Gastrocnemius medialis (tissue), 4 donors: ENCODE measurements at places on chromosomes 7 and 10. TPM values are rescaled to one million over a fixed set of nuclear protein-coding genes. Genes with fewer than 3 reads are reported as not detected.

DNA sequence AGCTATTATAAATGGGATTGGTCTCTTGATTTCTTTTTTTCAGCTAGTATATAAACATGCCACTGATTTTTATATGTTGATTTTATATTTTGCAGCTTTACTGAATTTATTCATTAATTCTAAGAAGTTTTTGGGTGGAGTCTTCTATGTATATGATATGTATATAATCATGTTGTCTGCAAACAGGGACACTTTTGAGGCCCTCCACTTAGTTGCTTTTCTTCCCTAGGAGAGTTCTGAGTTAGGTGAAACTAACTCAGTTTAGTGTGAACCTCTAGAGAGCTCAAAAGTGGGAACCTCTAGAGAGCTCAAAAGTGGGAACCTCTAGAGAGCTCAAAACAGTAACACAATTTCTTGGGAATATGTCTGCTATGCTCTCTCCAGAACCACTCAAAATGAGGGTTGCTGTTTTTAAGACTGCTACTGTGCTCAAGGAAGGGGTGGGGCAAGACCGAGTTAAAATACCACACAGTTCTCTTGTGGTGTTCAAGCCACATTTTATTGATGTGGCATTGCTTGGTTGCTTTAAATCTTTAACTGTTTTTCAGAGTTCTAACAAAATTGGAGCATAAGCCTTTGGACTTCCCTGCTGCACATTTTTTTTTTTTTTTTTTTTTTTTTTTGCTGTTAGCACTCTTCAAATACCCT lies 13.2 kb downstream of the CCDC7 start:
- no peak for DNase-seq
- H3K36me3 ChIP-seq: no peaks in the 10 kb centered on the region
- no peaks in the 10 kb centered on the region for H3K27me3 ChIP-seq

Gene FOXI2
- not detected for total RNA-seq

GRCh38 chr7:17146621-17147020 lies 151.8 kb upstream of the AHR start:
- H3K27ac ChIP-seq: no peak overlapping the region
- no peaks in the 10 kb centered on the region for H3K27me3 ChIP-seq
- no peak for DNase-seq
- H3K4me1 ChIP-seq: no peaks in the 10 kb centered on the region

DNA sequence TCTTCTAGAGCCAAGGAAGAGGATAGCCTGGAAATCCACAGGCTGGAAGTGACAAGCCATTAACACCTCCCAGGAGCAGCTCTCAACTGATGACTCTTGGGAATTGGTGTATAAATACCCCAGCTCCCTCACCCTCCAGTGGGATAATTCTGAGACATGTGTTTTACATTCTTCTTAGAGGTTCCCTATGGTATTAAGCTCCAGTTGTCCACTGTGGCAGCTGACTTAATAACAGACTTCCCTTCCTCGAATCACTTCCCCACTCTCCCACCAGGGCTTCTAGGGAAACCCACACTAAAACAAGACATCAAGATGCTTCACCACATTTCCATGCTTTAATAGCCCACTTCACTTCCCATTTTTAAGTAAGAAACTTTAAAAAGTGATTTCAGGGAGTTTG lies 47.2 kb downstream of the FAM107B start:
- no peaks in the 10 kb centered on the region for H3K36me3 ChIP-seq
- H3K4me1 ChIP-seq: no peaks in the 10 kb centered on the region
- no peak overlapping the region for H3K4me3 ChIP-seq
- DNase-seq: no peak
- H3K27ac ChIP-seq: no peak overlapping the region

Gene MMRN2
- total RNA-seq: 14.6 TPM

DNA sequence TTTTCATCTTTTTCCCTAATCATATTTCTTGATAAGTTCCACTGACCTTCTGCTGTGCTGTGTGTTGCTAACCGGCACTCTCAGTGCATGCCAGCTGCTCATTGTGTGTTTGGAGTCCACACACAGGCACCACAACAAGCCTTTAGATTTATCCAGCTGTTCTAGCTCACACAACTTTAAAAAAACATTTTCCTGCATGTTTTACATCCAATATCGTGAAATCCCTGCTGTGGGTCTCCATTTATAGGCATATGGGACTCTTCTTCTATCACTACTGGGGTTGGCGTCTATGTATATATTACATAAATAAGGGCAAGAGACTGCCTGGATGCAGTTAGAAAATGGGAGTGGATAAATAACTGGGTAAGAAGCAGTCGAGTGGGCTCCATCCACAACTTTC lies 183.6 kb upstream of the ADARB2 start:
- H3K27me3 ChIP-seq: no peaks in the 10 kb centered on the region
- DNase-seq: no peak
- H3K4me3 ChIP-seq: no peak overlapping the region
- no peaks in the 10 kb centered on the region for H3K36me3 ChIP-seq

- H3K27ac ChIP-seq: no peak overlapping the region
- DNase-seq: no peak
- H3K4me3 ChIP-seq: no peak overlapping the region
- H3K4me1 ChIP-seq: no peaks in the 10 kb centered on the region
- H3K36me3 ChIP-seq: no peaks in the 10 kb centered on the region
Measured at GRCh38 chr10:51783941-51784340, 84.5 kb upstream of the CSTF2T start.

Gene SRGN
- total RNA-seq: 27.1 TPM

DNA sequence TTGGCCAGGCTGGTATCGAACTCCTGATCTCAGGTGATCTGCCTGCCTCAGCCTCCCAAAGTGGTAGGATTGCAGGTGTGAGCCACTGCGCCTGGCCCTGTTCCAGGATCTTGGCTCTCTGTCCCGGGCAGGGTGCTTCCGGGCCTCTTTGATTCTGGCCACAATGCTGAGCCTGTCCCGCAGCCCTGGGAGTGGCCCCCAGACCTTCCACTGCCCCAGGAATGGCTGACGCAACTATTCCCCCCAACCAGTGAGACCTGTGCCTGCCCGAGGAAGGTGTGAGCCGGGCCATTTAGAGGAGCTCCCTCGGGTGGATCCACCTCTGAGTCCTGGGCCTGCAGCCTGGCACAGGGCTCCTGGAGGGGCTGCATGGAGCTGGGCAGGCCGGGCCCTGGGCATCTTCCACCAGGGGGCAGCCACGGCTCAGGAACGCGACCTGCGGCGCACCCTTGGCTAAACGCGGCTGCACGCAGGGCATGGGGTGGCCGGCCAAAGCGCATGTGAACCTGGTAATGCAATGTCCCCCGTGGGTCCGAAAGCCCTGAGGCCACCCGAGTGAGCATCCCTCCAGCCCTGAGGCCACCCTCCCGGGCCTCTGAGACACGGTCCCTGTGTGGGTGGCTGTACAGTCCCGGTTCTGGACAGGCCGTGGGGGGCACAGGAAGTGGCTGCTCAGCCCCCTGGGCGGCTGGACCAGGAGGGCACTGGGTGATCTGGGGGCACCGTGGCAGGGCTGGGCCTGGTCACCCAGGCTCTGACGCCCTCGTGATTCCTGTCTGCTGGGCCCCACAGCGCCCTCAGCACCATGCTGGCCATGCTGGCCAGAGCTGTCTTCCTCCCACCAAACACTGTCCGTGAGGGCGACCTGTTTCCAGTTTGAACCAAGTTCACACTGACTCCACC lies 24.8 kb downstream of the GRIFIN start:
- H3K4me3 ChIP-seq: peak overlapping the region; percentile 59
- H3K4me1 ChIP-seq: peaks cover 9% of the 10 kb centered on the region
- peak; percentile 32 for DNase-seq
- no peaks in the 10 kb centered on the region for H3K36me3 ChIP-seq
- no peaks in the 10 kb centered on the region for H3K27me3 ChIP-seq
- H3K27ac ChIP-seq: no peak overlapping the region

DNA sequence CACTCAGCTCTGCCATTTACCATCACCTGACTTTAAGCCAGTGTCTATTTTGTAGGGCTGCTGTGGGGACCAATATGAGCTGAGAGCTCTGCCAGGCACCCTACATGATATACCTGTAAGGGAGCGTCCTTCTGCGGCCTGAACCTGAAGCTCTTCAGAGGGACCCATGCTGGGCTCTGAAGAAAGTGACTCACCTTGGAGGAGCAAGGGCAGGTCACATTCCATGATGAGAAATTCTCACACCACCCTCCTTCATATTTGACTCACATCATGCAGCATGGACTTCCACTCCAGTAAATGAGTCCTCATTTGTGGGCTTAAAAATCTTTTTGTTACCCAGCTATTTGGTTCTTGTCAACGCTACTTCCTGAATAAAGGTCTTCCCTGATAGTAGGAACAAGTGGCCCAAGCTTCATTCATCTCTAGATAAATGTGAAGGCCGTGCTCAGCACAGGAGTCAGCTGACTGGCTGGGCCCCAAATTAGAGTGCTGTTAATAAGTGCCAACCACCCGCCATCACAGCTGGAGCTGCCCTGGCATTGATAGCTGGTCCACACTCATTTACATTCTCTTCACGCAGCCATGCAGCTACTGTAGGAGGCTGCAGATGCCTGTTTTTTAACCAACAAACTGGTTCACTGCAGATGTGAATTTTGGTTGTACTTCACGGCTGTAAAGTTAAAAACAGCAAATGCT lies 78.4 kb downstream of the RNF216 start:
- H3K4me3 ChIP-seq: no peak overlapping the region
- no peak for DNase-seq
- peaks cover 15% of the 10 kb centered on the region for H3K36me3 ChIP-seq
- H3K4me1 ChIP-seq: peaks cover 22% of the 10 kb centered on the region
- no peaks in the 10 kb centered on the region for H3K27me3 ChIP-seq

DNA sequence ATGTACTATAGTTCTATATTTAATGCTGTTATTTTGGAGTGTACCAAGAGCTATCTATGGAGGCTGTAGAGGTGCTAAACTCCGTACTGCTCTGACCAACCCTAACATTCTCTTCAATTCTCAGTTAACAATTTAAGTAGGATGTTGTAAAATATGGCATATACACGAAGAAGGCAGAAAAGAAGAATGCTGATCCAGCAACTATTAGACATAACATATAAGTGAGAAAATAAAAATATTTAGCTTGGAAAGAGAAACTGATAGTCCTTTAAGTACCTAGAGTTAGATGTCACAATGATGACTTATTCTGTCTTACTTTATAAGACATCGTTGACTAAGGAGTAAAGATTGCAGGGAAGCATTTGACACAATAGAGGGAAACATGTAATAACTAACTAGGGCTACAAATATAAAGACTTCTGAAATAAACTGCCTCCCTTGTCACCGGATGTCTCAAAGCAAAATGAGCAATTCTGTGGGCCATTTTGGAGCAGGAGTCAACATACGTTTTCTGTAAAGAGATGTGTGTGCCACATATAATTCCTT lies 159.5 kb downstream of the CPEB3 start:
- peaks cover 13% of the 10 kb centered on the region for H3K4me1 ChIP-seq
- DNase-seq: no peak
- H3K4me3 ChIP-seq: no peak overlapping the region
- H3K27me3 ChIP-seq: no peaks in the 10 kb centered on the region
- H3K27ac ChIP-seq: no peak overlapping the region

DNA sequence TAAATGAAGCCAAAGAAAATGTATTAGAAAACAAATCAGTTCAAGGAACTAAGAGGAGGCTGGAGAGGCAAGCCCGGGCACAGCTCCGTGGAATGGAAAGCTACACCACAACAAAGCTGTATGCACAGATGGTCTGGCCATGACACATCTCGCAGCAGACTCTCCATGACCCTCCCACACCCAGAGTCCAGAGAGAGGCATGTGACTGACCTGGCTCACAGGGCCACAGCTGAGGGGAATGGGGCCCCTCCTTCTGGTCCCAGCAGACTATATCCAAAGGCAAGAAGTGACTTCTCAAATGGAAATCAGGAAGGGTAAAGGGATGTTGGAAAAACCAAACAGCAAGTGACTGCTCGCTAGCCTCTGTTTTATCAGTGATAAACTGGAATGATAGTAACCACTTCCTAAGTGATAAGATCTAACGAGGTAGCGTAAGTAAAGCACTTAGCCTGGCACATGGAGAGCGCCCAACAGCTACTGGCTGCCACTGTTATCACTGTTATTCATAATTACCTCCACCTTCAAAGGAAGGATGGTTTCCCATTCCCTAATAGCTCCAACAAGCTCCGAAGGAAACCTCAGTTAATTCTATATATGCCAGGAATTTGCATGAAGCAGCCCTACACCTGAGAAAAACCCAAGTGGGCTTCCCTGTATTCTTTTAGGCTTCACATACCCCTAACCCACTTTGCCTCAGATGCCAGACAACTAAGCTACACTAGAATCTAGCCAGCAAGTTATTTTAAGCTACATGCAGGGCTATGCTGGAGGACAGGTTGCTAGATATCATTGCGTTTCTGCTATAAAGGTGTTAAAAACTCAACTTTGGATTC lies 8.4 kb downstream of the OSBPL3 start:
- H3K36me3 ChIP-seq: no peaks in the 10 kb centered on the region
- H3K27ac ChIP-seq: no peak overlapping the region
- DNase-seq: peak; percentile 12

DNA sequence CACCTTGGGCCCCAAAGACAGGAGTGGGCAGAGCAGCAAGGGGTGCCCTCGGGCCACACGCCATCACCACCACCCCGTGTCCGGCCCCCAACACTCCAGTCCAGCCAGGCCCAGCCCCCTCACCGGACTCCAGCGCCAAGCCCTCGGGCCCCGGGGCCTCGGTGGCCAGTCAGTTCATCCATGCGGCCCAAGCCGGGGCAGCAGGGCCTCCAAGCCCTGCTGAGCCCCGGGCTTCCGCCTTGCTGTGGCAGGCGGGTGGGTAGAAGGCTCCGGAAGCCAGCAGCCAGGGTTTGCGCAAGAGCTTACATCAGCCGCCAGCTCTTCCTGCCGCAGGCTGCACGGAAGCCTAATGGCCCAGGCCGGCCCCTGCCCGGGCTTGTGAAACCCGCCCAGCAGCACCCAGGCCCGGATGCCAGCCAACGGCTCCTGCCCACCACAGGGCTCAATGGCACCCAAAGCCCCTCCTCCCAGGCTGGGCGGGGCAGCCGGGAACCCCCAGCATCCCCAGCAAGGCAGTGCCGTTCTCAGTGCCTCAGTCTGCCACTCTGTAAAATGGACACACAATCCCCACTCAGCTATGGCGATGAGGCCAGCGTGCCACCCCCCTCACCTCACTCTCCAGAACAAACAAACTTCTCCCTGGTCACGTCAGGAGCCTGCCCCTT lies 26.5 kb downstream of the TNRC18 start:
- H3K4me1 ChIP-seq: peaks cover 12% of the 10 kb centered on the region
- peak overlapping the region; percentile 78 for H3K27ac ChIP-seq
- H3K27me3 ChIP-seq: no peaks in the 10 kb centered on the region
- H3K36me3 ChIP-seq: peaks cover 18% of the 10 kb centered on the region
- DNase-seq: peak; percentile 71

- no peak for DNase-seq
- H3K27ac ChIP-seq: no peak overlapping the region
- no peak overlapping the region for H3K4me3 ChIP-seq
- no peaks in the 10 kb centered on the region for H3K4me1 ChIP-seq
- H3K36me3 ChIP-seq: no peaks in the 10 kb centered on the region
Measured at GRCh38 chr10:90328459-90328858, 529.4 kb downstream of the HTR7 start.

DNA sequence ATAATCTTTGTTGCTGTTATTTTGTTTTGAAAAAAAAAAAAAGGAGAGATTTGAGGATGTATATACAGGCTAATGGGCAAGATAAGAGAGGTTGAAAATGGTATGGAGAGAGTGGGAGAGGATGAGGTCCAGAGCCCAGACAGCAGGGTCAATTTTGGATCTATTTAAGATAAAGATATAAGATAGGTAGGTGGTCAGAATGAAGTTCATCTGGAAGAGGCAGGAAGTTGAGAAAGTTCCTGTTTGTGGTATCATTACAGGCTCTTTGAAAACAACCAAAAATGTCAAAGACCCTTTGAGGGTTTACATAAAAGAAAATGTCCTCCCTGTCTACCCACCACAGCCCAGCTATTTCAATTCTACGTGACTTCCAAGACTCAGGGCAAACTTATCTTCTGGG lies 7.5 kb downstream of the CEP41 start:
- peaks cover 16% of the 10 kb centered on the region for H3K4me1 ChIP-seq
- H3K27ac ChIP-seq: no peak overlapping the region
- no peaks in the 10 kb centered on the region for H3K27me3 ChIP-seq
- H3K36me3 ChIP-seq: no peaks in the 10 kb centered on the region
- no peak for DNase-seq
- no peak overlapping the region for H3K4me3 ChIP-seq
